ENCODE measurements at places on chromosomes 11 and 22.

- no peak for DNase-seq
These were observed 17.5 kb downstream of the TMPRSS6 start for GRCh38 chr22:37091994-37092393.

DNA sequence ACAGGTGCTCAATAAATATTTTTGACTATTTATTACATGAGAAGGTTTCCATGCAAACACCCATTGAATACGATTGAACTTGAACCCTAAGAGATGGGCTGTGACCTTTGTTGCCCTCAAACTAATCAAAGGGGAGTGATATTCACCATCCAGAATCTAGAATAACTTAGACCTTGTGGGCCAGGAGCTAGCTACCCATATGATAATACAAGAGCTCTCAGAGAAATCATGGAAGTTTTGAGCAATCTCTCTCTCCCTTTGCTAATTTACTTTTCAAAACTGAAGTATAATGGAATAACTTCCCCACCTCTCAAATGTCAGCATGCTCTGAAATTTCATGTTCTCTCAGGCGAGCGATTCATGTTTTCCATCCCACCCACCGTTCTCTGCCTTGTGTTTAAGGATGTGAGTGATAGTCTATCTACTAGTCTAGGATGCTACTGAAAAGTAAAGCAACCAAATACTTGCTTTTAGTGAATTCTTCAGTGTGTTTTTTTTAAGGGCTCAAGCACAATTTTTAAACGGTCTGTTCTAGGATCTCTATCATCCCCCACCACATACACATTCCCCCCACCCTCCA, 33.3 kb downstream of the BARX2 start:
- no peak for DNase-seq

DNA sequence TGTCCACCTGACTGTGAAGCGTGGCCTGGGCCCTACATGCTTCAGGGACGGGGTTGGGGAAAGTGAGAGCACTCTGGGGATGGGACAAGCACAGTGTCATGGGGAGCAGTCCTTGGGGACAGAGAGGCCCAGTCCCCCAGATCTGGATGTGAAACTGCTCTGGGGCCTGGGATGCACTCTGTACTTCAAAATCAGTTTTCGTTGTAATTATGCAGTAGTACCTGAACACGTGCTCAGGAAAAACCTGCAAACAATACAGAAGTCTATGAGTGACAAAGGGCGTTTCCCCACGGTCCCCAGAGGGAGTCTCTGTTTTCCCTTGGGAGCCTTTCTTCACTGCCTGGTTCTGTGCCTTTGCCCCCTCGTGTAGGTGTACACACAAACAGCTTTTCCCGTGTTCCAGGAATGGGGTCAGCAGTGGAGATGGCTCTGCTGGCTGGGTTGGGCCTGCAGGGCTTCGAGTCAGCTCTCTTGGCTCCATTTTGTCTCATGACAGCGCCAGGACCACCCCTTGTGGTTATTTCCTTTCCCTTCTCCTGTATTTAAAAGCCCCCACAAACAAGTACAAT, 5.2 kb upstream of the TNFRSF13C start:
- DNase-seq, result peak; percentile 82

- DNase-seq, result no peak
These were observed 582 bp upstream of the SHANK3 start for GRCh38 chr22:50672041-50672440.

- DNase-seq, result no peak
These were observed 9.4 kb downstream of the SLC5A12 start for GRCh38 chr11:26712497-26712896.

DNA sequence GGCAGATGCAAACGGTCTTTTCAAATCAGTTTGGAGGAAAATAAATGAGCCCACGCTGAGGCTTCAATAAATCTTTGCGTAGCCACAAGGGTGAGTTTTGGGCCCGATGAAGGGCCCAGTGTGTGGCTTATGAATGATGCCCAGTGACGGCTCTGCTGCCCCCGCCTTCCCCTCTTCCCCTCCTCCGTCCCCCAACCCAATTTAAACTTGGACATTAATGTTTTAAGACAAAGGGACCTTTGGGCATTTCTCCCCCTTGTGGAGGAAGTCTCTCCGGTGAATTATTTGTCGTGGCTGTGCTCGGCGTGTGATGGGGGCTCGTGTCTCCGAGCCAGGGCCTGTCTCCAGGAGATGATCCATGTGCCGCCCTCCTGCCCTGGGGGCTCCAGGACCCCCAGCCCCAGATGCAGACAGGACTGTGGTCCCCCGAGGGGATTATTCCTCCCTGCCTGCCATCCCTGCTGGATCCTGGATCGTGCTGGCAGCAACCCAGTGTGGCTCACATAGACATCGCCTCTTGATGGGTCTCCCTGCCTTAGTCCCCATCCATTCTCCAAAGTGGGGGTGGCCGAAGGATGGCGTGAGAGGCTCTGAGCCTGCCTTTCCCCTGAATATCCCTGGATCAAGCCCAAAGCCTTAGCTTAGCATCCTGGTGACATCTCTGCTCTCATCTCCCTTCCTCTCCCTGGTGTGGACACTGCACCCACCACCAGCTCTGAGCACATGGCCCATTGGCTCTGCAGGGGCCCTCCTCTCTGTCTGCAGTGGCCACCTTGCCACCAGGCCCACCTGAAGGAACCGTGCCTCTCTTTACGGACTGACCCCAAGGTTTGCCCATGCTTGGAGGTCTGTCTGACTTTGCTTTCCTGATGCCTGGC, 56.4 kb downstream of the SMIM38 start:
- no peak for DNase-seq

- no peak for DNase-seq
These were observed 23.7 kb downstream of the ARVCF start for GRCh38 chr22:19992921-19993355.

DNA sequence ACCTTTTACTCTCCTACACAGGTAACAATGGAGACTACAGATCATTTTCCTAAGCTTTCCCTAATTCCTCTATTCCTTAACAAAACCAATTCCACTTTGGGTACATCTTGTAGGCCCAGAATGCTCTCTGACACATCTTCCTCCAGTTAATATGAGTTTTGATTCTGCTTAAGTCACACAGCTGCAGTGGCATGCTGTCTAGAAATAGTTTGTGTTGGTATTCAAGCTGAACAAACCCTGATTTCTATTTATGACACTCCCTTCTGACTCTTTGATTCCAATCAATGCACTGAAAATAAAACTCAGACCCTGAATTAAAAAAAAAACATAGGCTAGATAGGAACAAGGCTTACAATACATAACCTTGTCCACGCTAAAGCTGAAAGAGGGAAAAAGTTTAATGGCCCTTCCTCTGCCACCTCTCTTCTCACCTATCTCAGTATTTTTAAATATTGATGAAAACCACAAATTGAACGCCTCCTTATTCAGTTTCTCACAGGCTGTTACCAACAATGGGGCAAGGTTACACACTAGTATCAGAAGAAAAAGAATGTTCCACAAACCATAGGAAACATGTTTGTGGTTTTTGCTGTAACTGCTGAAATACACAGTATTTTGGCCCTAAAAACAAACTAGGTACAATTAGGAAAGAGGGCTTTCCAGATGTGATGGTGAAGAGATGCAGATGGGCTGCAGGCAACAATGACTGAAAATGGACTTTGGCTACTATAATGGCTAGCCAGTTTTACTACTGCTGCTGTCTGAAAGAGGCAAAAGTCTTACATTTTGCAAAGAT, 35.7 kb upstream of the GAB2 start:
- DNase-seq, result no peak

DNA sequence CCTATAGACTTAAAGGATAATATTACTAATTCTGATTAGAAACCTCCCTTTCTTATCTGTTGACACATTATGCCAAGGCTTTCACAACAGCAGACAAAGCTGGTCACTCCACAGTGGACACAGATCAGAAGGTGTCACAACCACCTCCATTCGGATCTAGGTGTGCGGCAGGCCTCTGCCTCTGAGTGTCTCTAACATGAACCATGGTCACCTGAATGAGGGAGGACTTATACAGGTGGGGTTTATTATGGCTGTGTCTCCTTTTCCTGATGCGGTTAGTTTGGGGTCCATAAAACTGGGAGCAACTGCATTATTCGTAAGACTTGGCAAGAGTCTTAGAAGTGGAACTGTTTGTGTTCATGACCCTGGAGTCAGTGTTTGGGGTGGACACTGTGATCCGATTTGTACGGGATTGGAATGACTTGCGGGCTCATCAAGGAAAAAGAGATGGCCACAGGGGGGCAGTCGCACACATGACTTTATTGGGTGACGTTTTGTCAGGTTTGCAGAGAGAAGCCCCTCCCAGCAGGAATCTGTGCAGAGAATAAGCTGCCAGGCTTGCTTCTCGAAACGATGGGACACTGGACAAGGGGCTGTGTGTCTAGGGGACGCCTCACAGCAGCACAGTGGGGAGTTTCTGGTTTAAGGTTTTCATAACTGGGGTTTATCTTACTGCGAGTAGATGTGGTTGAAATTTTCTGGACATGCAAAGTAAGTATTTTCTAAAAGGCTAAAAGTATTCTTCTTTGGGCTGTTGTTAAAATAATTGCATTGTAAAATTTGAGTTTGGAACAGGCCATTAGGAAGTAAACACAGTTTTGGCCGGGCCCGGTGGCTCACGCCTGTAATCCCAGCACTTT, 90.6 kb downstream of the GAB4 start:
- peak; percentile 32 for DNase-seq

- no peak for DNase-seq
These were observed 24.4 kb upstream of the RFPL3 start for GRCh38 chr22:32333141-32333768.

GRCh38 chr22:35460688-35461087, 60.7 kb downstream of the MCM5 start:
- no peak for DNase-seq

DNA sequence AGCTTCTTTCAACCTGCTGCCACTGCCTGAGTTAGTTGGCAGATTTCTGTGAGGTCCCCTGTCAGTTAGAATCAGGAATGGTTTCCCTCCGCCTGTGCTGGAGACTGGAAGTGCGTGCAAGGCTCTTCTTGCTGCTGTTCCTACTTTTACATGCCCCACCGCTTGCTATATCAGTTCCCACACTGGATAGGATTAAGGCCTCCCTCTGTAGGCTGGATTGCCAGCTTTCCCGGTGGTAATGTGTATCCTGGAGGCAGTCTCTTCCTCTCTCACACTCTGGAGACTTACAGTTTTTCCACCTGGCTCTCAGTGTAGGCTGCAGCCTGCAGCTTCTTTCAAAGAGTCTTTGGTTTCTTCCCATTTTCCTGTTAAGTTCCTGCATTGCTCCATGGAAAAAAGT, 66.5 kb downstream of the ARHGAP42 start:
- DNase-seq, result no peak

DNA sequence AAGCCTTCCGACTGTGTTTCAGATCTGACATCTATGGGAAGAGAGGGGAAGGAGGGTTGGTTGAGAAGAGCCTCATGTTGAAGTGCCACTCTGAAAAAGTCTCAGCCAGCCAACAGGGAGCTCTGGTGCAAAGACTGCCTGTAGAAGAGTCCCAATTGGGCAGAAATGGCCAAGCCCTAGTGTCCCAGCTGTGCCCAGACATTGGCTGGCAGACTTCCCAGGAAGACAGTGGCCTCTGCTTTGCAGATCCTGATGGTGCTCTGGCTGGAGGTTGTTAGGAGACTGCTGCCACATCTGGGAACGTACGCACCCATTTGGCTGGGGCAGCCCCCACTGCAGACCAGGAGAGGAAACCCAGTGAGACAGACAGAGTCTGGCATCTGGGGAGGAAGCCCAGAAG, 3.2 kb upstream of the PLA2G3 start:
- no peak for DNase-seq

DNA sequence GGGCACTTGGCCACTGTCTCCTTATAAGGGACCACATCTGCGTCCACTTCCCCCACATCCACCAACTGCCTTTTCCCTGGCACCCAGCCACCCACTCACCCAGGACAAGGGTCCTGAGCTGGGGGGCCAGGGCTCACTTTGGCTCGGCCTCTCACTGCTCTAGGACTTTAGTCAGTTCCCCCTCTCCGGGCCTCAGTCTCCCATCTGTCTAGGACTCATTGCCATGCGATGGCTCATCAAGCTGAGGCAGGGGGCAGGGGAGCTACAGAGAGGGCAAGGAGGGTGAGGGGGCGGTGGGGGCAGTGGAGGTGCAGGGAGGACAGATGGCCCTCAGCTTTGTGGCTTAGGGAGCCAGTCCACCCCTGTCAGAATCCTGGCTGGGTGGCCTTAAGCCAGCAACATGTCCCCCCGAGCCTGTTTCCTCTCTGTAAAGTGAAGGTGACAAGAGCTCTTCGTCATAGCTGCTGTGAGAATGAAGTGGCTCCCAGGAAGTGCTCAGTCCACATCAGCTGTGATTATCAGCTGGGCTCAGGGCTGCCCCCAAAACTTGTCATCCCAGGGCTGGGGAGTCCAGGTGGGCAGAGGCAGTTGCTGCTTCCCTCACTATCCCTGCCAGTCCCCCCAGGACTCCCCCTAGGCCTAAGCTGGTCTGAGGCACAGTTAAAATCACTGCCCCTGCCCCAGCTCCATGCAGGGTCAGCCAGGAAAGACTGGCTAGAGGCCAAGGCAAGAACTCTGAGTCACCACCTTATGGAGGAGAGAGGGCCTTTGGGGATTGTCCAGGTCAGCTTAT, 14.9 kb downstream of the RAC2 start:
- no peak for DNase-seq

GRCh38 chr11:94730153-94730552, 38.0 kb upstream of the AMOTL1 start:
- no peak for DNase-seq

- DNase-seq, result no peak
These were observed 113.5 kb downstream of the FBXO7 start for GRCh38 chr22:32588063-32588462.

All from stimulated activated naive B cell treated with anti-CD40 and anti-IgM and Interleukin-4, amounts not matched to agents 10 μg/mL and 1 μg/mL and 100 μg/mL, for 72 hours (primary cell).